ENCODE measurements at places on chromosomes 3 and 15.
A peak's percentile ranks its signal among the peaks of the same experiment; 100 is the strongest.

DNA sequence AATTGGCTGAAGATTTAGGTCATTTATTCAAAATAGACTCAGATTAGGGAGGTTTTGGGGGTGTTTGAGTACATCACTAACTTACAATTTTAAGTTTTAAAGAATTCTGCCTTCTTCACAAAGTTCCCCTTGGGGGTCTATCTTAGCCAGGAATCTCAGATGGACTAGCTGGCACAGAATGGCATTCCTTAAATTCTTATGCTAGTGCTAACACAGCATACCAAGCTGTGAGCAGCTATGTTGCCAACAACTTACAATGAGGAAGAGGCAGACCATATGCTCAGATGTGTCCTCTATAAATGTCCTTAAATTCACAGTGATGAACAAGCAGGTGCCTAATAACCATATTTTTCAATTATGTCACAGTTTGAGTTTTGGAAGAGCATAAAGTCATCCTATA lies 60.9 kb upstream of the NPHP3 start:
- DNase-seq, result no peak

- no peak for DNase-seq
Observed at GRCh38 chr15:31160740-31161495, 59.4 kb upstream of the TRPM1 start.

- DNase-seq, result no peak
Observed at GRCh38 chr3:46422617-46423016, 15.6 kb downstream of the CCRL2 start.

DNA sequence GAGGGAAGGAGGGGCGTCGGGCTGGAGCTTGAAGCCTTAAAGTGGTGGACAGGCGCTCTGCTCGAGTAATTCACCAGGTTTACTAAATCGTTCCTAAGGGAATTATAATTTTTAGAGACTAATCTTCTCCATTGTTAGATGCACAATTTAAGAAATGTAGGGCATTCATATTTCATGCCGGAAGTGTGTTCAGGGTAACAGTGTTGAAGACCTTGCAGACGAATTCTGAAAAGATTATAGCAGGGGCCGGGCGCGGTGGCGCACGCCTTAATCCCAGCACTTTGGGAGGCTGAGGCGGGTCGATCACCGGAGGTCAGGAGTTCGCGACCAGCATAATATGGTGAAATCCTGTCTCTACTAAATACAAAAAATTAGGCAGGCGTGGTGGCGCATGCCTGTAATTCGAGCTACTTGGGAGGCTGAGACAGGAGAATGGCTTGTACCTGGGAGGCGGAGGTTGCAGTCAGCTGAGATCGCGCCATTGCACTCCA lies 365 bp upstream of the GTF2A2 start:
- no peak for DNase-seq

DNA sequence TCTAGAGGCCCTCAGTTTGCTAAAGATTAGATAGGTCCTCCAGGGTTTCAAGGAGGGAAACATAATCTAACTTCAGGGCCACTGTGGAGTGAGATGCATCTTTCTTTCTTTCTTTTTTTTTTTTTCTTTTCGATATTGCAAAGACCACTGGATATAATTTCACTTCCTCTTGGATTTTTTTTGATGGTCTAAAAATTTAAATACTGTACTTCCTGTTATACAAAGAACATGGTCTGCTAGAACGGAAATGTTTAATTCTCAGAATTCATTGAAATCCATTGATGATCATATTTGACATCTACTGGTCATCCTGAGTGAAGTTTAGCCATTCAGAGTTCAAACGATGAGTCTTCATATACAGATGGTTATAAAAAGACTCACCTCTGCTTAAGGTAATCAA lies 808.8 kb upstream of the LMCD1 start:
- DNase-seq, result peak; percentile 24

- peak; percentile 96 for DNase-seq
Observed at GRCh38 chr15:67024314-67024997, 40.9 kb upstream of the SMAD3 start.

DNA sequence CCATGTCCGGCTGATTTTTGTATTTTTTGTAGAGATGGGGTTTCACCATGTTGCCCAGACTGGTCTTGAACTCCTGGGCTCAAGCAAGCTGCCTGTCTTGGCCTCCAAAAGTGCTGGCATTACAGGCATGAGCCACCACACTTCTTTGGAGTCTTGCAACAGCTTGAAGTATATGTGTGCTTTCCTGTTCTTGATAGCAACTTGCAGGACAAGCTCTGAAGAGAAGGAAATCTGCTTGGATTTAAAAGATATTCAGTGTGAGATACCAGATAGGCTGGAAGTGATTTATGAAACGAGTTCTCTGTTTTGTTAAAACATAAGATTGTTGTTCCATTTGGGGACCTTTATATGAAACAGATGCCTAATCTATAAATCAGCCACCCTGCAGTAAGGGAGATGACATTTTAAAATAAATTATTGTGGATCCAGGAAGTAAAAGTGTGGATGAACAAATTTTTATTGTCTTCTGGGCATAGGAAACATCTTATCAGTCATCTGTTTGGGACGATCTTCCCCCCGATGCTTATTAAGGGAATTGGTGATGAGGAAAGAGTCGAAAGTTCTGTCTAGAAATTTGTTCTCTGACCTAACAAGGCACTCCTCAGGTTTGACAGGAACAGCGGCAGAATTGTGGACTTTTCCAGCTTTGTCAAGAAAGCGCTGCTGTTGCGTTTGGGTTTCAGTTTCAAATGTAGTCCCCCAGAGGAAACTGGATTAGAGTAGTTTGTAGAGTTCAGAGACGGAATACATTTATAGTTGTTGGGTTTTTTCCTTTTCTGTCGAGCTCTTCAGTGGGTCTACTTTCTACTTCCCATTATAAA lies 53.7 kb upstream of the MAGI1 start:
- DNase-seq, result no peak

- DNase-seq, result no peak
Observed at GRCh38 chr3:100104817-100105413, 9.4 kb downstream of the FILIP1L start.

- DNase-seq, result peak; percentile 44
Observed at GRCh38 chr3:45170096-45170495, 23.9 kb upstream of the CDCP1 start.

DNA sequence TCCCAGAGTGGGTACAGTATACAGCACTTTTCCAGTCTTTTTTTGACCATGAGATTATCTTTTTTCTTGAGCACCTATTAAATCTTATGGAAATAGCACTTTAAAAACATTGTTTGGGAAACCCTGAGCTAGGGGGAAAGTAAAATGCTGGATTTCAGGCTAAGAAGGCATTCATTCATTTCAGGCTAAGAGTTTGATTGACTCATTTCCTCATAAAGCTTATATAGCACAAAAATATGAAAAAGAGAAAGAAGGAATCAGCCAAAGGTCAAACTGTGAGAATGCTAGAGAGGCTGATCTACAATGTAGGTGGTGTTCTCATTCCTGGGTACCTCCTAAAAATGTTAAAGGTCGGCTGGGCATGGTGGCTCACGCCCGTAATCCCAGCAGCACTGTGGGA lies 10.5 kb downstream of the TTC23 start:
- no peak for DNase-seq

GRCh38 chr3:73056014-73056844 lies 5.2 kb upstream of the EBLN2 start:
- DNase-seq, result peak; percentile 50

DNA sequence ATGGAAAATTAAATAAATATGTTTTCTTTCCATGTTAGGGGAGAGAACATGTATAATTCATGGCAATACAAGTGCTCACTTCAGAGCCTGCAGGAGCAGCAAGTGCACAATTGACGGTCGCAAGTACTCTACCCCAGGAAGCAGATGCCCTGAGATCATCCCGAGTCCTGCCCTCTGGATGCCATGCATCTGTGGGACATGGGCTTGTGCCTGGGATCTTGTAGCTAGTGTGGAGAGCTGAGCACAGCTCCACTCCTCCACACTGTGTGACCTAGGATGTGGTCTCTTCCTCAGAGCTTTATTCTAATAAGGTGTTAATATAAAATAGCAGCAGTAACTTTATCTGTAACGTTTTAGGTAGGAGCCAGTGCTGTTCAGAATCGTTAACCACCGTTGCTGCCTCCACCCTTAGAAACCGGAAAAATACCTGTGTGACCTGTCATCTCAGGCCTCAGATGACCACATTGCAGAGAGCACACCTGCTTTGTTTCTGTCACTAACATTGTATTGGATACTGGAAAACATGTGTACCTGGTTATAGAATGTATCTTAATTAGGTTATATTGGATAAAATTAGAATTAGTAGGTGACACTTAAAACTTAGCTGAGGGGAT lies 105.0 kb upstream of the GOLGA6L6 start:
- no peak for DNase-seq

DNA sequence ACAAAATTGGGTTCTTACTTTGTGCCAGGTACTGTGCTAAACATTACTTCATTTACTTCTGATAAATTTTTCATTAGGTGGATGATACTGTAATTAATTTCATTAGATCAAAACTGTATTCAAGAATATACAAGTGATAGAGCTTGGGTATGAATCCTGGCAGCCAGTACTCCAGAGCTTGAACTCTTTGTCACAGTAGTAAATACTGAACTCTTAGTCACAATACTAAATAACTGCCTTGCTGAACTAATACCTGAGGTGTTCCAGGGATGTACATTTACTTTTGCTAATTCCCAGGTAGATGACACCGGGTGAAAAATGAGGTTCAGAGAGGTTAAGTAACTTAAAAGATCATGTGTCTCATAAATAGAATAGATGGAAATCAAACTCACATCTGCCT lies 20.3 kb downstream of the FXR1 start:
- DNase-seq, result no peak

DNA sequence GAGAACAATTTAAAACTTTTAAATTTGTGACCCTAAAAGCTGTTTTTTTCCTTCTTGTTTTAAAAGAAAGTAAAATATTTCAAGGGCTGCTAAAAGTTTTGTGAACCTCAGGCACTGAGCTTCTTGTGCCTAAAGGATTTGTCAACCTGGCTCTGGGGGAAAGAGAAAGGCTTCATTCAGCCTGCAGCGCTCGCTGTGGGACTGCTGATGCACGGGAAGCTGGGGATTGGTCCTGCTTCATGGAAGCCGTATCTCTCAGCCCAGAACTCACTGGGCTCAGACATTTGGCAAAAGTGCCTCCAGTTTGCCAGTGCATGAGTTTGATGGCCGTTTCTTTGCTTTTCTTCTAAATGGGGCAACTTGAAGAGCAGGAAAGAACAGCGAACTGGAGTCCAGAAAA lies 30.8 kb downstream of the TPRG1 start:
- no peak for DNase-seq

- no peak for DNase-seq
Observed at GRCh38 chr3:73453666-73454065, 171.1 kb downstream of the PDZRN3 start.

DNA sequence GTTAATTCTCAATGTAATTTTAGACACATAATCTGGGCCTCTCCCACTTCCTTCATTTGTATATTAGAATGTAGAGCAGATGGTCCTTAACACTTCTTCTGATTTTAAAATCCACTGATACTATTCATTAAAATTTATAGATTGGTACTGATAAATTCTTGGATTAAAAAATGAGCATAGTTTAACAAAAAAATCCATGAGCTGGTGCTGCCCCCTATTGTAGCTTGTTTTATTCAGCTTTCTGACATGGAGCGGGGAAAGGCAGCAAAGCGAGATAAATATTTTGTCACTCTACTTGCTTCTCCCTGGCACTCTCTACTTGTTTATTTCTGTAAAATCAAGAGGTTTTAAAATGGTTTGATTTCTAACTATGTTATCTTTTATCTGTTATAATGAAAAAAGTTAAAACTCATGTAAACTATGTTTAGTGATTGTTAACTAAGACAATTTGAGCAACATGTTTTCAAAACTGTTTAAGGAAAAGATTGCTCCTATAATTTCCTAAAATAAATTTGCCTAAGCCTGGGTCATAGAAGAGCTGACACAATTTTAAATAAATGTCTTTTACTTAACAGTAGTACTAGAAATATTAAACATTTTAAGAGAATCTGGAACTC lies 26.5 kb upstream of the PLOD2 start:
- peak; percentile 29 for DNase-seq

DNA sequence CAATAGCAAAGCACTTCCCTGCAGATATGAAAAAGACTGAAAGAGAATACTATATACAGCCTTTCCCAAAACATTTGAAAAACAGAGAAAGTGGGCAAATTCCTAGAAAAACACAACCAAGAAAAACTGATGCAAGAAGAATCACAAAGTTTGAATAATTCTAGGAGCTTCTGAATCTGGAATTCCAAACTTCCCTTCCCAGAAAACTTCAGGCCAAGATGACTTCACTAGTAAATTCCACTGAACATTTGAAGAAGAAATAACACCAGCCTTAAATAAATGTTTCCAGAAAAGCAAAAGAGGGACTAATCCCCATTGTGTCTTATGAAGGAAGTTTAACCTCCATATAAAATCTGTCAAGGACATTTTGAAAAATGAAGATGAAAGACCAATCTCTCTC lies 15.8 kb upstream of the NSMCE3 start:
- DNase-seq, result no peak

- DNase-seq, result no peak
Observed at GRCh38 chr3:104947943-104948342, 418.8 kb upstream of the ALCAM start.

DNA sequence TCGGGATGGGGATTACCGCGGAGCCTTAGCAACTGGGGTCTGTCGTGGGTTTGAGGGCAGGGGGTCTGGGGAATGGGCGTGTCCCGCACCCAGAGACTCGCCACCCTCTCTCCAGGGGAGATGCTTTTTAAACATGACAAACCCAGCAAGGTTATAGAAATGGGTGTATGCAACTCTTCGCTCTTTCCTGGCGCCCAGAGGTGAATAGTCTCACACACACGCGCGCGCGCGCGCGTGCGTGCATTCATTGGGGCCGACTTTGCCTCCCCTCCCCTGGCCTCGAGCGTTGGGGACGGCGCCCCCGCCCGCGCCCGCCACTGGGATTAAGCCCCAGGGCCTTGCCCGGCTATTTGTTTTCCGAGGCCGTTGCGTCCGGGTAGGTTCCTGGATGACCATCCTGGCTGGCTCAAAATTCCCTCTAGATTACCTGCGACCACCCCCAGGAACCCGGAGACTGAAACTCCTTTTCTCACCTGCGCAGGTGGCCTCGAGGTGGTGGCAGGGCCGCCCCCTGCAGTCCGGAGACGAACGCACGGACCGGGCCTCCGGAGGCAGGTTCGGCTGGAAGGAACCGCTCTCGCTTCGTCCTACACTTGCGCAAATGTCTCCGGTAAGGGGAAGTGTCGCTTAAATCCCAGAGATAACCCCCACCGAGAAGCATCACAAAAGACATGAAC lies 777 bp downstream of the GPR160 start:
- DNase-seq, result peak; percentile 59

- DNase-seq, result peak; percentile 87
Observed at GRCh38 chr3:196192036-196192523, 19.1 kb downstream of the ZDHHC19 start.

GRCh38 chr15:98428253-98428989 lies 219.9 kb upstream of the IGF1R start:
- DNase-seq, result peak; percentile 59

GRCh38 chr3:43857361-43858293 lies 166.9 kb downstream of the ABHD5 start:
- DNase-seq, result no peak

GRCh38 chr15:88131937-88132336 lies 124.6 kb downstream of the NTRK3 start:
- DNase-seq, result no peak

DNA sequence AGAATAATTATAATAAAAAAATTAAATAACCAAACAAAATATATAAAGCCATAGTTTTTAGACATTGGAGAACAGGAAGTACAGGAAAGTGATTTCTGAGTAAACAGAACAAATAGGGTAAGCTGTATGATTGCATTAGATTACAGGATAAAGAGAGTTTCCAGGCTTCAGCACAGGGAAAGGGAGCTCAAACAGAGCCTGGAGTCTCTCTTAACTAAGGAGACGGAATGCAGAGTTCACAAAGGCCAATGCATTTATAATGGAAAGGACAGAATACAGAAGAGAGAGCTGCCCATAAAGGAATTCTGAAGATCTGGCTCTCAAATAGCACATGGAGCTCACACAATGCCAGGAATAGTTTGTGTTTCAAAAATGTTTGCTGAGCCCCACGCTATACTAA lies 42.0 kb upstream of the OTOL1 start:
- DNase-seq, result no peak

All from suppressor macrophage treated with lipopolysaccharide for 4 hours (primary cell).